T-helper 9 cell (primary cell): ENCODE measurements at places on chromosomes 4 and X.

- DNase-seq: no peak
Observed at GRCh38 chr4:184760681-184761080, 26.8 kb upstream of the CENPU start.

GRCh38 chrX:13285693-13286092 is 34.2 kb downstream of the ATXN3L start:
- no peak for DNase-seq

GRCh38 chrX:137171626-137172025 is 137.8 kb upstream of the GPR101 start:
- no peak for DNase-seq

DNA sequence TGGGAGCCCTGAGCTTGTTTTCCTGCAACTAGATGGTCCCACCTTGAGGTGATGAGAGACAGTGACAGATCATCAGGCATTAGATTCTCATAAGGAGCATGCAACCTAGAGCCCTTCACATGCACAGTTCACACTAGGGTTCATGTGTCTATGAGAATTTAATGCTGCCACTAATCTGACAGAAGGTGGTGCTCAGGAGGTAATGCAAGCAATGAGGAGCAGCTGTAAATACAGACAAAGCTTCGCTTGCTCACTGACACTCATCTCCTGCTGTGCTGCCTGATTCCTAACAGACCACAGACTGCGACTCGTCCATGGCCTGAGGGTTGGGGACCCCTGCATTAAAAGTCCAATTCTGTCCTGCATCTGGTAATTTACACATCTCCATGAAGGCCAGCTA is 141.6 kb downstream of the KCNIP4 start:
- DNase-seq: no peak

GRCh38 chrX:113759422-113759821 is 824.5 kb upstream of the HTR2C start:
- no peak for DNase-seq

DNA sequence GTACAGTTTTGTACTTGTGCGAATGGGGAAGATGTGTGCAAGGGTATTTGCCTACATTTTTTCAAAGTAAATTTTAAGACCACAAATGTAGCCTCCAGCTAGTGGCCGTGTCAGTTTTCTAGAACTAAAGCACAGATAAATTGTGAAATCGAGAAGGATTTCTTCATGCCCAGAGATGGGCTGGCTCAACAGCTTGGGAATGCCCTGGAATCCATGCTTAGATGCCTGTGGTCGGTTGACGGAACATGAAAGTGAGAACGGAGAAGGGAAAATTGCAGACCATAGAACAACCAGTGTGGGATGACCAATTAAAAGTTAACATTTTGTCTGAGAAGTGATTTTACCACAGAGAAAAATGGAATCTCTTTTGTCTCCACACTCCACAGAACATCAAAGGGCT is 73.2 kb upstream of the VCX2 start:
- DNase-seq: no peak

GRCh38 chrX:39614680-39614998 is 483.1 kb downstream of the BCOR start:
- DNase-seq: no peak

- no peak for DNase-seq
Observed at GRCh38 chr4:88242144-88242543, 42.2 kb downstream of the PPM1K start.

GRCh38 chrX:69306063-69306404 is 140.8 kb upstream of the PJA1 start:
- DNase-seq: no peak

DNA sequence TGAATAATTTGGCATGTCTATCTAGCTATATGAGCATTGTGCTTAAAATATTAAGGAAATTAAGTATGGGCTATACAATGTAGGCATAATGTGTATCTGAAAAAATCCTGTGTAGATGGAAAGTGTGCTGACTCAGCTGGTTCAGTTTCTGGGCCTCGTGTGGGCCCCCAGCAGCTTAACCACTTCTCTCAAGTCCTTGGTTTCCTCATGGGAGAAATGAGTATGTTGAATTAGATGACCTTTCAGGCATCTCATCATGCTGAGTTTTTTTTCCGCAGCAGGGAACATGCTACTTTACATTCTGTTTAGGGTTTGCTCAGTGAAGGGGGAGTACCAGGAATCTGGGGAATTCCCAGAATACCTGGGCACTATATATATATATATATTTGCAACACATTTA is 30.5 kb downstream of the RHOH start:
- no peak for DNase-seq

DNA sequence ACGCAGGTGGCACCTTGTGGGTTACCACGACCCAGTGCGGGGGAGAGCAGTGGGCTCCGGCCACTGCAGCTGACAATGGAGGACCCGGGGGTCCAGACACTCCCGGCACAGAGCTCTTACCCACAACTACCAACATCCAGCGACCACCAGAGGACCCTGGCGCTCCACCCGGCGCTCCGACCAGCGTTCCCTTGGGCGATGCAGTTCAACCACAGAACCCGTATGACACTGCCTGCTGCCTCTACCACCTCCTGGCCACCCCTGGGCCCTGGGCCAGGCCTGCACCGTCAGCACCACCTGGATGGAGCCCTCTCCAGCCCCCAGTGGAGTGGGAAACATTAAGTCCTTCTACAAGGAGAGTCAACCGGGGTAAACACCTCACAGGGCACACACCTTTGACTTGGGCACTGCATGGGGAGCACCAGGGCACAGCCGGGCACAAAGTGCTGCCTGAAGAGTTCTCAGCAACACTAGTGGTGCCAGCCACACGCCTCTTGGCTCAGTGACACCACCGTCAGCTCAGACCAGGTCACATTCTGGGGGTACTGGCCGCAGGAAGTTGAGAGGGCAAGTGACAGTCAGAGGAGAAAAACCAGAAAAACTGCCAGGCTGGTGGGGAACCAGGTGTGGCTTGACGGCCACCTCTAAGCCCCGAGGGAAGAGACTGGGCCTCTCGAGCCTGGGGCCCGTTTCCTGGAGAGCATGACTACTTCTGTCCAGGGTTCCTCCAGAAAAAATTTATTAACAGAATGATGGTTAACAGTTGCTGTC is 2.6 kb downstream of the CTBP1 start:
- no peak for DNase-seq

DNA sequence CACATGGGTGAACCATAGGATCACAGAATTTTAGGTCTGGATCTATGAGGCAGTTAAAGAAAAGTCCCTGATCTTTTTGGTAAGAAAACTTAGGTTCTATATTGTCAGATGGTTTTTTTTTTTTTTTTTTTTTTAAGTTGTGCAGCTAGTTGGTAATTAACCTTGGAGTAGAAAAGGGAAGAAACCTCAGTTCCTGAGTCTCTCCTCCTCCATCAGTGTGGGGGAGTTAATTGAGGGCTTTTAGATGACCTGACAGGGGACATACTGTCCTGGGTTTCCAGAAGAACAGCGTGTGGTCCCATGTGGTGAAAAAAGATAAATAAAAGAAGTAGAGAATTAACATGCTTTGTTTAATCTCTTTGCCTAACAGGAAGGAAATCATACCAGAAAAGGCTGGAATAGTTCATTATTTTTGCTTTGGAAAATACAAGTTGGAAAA is 123.7 kb downstream of the ARHGAP10 start:
- DNase-seq: no peak

DNA sequence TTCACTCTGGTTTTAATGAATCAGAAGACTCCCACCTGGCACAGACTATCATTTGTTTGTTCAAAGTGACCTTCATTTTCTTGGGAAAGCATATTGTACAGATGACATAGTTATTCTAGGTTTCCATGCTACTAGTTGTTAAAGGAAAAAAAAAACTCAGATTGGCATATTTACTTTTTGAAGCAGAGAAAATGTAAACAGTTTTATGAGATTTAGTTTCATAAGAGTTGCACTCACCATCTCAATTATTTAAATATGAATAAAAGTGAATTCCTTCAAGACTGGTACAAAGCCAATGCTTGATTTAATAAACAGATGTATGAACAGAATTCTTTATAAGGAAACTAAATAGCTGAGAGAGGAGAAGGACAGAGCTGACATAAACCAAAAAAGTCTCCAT is 280.3 kb upstream of the UGT8 start:
- no peak for DNase-seq

DNA sequence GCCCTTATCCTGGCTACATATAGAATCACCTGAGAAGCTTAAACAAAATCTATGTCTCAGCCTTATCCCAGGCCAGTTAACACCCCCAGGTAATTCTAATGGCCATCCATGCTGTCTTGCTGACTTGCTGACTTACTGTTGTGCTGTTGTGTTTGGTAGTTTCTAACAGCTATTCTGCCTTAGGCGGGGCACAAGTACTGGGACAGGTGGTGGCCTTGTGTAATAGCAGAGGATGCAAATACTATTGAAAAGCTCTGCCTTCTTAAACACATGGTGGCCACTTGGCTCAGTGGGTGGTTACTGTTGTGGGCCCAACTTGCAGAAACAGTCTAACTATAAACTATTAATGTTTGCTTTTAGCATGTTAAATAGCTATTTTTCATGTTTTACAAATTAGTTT is 56.2 kb downstream of the CDS1 start:
- DNase-seq: no peak

DNA sequence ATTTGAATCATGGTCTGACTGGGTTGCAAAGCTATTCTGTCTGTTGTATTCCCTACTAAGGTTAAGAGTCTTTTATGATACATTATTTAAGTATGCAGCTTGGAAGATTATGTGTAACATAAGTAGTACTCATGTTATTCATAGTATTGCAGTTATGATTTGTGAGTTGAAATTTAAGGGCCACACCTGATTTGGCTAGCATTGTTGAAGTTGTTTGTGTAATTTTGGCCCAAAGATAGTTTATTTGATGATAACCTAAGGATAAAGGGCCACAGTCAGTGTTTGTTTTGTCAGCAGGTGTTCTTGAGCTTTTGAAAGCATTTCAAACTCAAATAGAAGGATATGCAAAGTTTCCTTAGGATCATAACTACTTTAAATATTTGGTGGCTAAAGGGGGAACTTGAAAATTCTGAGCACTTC is 38.9 kb downstream of the NUDT9 start:
- DNase-seq: no peak

GRCh38 chr4:88573995-88574394 is 18.3 kb upstream of the HERC3 start:
- no peak for DNase-seq

- DNase-seq: no peak
Observed at GRCh38 chr4:61996943-61997342, 796.8 kb downstream of the ADGRL3 start.

DNA sequence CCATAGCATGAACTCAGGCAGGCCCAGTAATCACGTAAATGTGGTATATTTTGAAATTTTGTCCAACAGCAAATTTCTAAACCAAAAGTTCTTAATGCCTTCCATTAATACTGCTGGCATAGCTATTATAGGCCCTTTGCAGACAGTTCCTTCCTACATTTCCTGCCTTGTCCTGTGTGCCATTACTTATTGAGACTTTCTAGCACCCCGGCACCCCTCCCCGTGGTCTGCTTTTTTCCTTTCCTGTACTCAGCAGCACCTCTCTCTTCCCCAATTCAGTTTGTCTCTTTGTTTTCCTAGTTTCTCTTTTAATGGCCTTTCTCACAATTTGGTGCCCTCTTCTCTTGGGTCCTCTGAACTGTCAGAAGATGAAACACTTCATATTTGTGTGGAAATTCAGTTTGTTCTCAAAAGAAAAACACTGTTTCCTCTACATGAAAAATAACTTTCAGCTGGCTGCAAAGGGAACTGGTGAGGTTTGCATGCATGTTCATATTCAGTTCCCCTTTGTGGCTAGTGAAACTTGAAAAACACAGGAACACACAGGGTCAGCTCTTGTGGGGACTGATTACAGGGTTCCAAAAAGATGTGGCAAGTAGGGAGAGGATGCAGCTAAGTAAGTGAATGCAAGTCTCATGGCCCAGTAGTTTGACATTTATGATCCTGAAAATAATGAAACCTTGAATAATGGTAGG is 17.1 kb downstream of the GPR34 start:
- DNase-seq: no peak

DNA sequence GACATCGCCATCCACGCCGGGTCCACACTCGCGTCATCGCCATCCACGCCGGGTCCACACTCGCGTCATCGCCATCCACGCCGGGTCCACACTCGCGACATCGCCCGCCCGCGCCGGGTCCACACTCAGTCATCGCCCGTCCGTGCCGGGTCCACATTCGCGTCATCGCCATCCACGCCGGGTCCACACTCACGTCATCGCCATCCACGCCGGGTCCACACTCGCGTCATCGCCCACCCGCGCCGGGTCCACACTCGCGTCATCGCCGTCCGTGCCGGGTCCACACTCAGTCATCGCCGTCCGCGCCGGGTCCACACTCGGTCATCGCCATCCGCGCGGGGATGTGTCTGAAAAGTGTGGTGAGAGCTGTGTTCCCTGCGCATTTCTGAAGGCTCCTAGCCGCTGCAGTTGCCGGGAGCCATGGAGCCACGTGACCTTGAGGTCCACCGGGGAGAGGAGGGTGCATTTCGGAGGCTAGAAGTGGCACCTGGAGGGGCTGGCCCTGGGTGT is 17.3 kb downstream of the PCGF3 start:
- DNase-seq: no peak

DNA sequence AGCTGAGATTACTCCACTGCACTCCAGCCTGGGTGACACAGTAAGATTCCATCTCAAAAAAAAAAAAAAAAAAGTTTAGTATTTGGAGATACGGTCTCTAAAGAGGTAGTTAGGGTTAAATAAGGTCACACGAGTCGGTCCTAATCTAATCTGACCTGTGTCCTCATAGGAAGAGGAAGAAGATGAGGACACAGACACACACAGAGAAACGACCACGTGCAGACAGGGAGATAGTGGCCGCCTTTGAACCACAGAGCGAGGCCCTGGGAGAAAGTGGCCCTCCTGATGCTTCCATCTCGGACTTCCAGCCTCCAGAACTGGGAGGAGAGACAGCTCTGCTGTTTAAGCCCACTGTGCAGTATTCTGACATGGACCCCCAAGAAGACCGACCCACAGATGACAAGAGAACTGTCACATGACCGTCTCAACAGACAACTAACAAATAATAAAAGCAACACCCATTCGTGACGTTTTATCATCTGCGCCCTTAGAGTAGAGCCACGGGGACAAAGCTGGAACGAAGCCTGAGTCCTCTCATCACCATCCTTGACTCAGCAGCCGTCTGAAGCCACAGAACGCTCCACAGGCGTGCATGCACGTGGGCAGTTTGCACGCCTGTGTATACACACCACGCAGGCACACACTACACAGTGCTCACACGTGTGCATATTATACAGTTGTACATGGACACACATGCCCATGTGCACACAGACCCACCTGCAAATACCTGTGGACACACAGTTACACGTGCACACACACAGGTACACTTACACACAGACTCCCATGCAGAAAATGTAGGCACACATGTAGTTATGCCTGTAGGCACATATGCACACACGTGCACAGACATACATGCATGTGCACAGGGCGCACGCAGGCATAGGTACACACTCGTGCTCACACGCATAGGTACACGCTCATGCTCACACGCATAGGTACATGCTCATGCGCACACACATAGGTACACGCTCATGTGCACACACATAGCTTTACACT is 51.7 kb downstream of the FAM53A start:
- DNase-seq: no peak

DNA sequence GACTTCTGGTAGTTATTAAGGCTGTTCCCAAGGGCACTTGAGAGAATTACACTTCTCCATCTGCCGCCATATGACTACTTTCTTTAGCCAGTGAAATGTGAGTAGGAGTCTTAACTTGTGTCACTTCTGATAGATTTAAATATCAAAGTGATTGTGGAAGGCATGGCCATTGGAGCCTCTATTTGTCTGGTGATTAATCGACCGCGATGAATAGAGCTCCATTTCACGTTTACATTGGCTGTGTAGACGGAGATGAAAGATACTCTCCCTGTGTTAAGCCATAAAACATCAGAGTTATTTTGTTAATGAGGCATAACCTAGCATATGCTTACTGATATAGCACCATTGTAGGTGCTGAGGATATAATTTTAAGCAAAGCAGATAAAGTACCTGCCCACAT is 852.4 kb downstream of the CCSER1 start:
- no peak for DNase-seq
